ENCODE measurements at places on chromosomes 16 and 17.

DNA sequence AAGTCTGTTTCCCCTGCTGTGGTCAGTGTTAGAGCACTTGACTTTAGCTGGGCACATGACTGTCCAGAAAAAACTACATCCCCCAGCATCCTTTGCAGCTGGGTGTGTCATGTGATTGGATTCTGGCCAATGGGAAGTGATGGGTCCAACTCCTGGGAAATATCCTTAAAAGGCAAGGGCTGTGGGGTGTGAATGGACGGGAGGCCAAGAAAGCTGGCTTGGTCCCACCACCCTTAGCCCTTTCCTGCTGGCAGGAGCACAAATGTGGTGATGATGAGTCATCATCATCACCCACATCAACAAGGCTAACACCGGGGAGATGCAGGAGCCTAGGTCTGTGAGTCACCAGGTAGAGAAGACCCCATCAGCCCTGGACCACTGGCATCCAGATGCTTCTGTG lies 341.7 kb downstream of the C16orf95 start:
- no peak for DNase-seq

DNA sequence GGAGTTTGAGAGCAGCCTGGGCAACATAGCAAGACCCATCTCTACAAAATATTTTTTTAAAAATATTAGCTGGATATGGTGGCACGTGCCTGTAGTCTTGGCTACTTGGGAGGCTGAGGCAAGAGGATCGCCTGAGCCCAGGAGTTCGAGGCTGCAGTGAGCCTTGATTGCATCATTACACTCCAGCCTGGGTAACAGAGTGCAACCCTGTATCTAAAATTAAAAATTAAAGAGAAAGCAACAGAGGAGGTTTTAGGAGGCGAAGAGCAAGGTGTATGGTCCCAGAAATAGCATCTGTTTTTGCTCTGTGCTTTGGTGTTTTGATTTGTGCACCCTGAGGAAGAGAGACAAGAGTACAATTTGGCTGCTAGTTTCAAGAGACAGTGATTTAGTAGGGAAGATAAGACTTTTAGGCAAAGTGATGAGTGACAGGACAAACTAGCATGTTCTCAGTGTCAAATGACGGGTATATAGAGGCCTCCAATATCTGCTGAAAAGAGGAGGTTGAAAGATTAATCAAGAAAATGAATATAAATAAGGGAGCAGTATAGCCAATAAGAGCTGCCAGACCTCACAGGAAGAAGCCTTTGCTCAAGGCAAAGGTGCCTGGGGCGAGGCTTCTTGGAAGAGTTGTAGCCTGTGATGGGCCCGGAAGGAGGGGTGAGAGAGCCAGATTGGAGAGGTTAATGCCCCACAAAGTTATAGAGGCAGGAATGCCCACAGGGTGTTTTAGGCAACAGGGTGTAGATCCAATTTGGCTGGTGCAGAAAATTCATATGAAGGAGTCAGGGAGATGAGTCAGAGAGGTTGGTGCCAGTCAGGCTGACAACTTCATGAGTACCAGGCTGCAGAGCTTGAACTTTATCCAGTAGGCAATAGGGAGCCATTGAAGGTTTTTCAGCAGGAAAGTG lies 11.4 kb downstream of the HLF start:
- no peak for DNase-seq

- no peak for DNase-seq
These were observed 11.8 kb downstream of the SREBF1 start for GRCh38 chr17:17824783-17825614.

GRCh38 chr16:68257251-68257905 lies 6.9 kb upstream of the SLC7A6 start:
- DNase-seq, result peak; percentile 73

- no peak for DNase-seq
These were observed 104.3 kb downstream of the N4BP1 start for GRCh38 chr16:48505705-48506104.

- no peak for DNase-seq
These were observed 456.3 kb upstream of the ERCC4 start for GRCh38 chr16:13463619-13464018.

DNA sequence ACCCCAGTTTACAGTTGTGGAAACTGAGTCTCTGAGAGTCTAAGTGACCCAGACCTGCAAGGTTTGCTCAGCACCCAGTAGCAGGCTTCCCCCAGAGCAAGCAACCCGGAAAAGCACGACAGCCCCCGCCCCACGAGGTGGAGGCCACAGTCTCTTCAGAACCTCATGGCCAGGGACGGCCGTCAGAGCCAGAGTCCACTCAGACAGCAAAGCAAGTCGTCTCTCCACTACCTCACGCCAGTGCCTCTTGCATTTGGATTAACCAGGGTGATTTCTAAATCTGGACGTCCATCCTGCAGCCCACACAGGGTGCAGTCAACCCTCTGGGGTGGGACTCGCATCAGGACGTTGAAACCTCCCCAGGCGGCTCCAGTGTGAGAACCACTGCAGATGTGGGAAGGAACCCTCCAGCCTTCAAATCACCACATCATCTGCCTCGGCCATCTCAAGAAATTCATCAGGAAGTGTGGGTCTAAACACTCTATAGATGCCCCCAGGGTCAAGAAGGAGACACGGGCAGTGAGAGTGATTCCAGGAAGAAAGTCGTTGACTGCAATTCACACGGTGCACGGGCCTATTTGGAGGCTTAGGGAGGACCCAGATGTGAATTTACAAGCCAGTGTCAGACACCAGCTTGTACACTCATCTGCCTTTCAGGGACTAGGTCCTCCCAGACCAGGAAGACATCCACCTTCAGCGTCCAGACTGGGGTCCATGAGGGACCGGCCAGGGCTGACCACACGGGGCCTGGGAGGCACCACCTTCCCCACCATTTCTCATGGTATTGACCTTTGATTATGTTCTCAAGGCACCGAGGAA lies 20.2 kb upstream of the RBFOX3 start:
- peak; percentile 4 for DNase-seq

- no peak for DNase-seq
These were observed 148.4 kb downstream of the RPTOR start for GRCh38 chr17:80692931-80693467.

DNA sequence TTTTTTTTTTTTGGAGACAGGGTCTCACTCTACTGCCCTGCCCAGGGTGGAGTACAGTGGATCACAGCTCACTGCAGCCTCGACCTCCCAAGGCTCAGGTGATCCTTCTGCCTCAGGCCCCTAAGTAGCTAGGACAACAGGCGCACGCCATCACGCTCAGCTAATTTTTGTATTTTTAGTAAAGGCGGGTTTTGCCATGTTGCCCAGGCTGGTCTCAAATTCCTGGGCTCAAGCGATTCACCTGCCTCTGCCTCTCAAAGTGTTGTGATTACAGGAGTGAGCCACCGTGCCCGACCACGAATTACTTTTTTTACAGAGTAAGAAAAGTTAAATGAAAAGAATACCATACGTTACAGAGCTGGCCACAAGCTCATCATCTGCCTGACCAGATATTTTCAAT lies 38.9 kb downstream of the AKAP10 start:
- DNase-seq, result no peak

DNA sequence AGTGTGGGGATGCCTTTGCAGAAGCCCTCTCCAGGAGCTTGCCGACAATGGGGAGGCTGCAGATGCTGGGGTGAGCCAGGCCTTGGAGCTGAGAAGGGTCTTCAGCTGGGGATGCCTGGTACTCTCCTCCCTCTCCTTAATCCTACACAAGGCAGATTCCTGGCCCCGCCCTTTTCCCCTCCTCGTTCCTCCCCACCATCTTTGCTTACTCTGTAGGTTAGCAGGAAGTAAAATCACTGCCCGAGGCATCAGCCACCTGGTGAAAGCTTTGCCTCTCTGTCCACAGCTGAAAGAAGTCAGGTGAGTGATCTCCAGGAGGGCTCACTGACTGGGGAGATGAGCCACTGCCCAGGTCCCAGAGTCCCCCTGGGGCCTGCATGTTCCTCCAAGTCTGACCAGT lies 38.7 kb downstream of the NLRC5 start:
- DNase-seq, result no peak

- DNase-seq, result no peak
These were observed 8.2 kb downstream of the USP22 start for GRCh38 chr17:21034340-21035235.

GRCh38 chr16:53695070-53695469 lies 8.6 kb downstream of the RPGRIP1L start:
- DNase-seq, result no peak

DNA sequence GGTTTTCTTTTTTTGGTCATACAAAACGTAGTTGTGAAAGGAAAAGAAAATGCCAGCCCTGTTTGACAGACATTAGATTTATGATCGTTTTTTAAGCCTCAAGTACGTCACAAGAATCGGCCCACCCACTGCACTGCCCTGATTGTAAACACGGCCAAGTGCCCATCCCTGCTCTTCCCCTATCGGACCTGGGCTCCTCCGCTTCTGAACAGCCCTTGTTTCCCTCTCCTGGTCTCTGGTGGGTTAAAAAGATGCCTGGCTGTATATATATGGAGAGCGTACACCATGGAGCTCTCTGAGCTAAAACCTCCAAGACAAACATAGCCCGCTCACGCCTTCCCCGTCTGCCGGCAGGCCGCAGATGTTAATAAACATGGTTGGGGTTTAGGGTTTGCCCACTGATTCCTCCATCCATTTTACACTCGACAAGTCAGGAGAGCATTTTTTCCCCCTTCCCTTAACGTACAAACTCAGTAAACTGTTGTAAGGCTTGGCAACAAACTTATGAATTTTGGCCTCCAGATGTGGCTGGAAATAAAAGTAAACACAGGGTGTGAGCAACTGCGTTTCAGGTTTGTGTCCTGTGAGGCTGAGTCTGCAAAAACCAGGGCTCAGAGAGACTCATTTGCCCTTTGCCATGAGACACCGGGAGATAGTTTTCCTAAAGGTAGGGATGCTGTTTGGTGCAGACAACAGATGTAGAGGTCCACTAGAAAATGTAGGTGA lies 325.9 kb downstream of the SOX9 start:
- DNase-seq, result no peak

- no peak for DNase-seq
These were observed 584.4 kb upstream of the EEF2KMT start for GRCh38 chr16:5681966-5682365.

- DNase-seq, result no peak
These were observed 592.8 kb upstream of the GOT2 start for GRCh38 chr16:59326955-59327354.

GRCh38 chr16:86626966-86627365 lies 48.6 kb downstream of the FOXL1 start:
- DNase-seq, result no peak

- no peak for DNase-seq
These were observed 26.6 kb upstream of the NLRP1 start for GRCh38 chr17:5610956-5611355.

DNA sequence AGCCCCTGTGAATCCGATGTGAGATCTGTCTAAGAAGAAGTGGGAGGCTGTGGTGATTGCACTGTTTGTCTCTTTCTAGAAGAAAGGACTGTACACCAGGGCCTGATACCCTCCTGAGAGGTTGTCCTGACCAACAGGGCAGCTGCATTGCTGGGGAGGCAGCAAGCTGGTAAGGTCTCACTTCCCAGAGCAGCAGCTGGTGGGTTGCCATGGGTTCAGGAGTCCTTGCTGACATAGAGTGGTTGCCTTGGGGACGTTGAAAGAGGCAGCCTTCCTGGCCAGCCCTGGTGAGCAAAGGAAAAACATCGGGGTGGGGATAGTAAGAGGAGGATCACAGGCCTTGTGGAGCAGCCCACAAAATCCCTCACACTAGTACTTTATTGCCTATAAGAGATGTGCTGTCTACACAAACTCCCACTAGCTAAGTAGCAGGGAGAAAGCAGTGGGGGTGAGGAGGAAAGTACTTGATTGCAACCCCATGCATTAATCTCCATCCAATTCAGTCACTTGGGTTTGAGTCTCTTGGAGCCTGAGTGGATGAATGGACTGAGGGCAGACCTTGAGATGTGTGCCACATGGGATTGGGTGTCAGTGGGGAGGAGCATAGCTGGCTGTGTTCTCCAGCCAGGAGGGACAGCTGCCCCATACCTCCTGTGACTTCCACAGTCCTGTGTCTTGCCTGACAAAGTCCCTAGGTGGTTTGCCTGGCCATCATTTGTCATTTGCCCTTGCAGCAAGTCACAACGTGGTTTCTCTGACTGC lies 143.8 kb upstream of the RPL38 start:
- DNase-seq, result peak; percentile 84

GRCh38 chr16:23469814-23470213 lies 16.8 kb upstream of the COG7 start:
- DNase-seq, result peak; percentile 24

DNA sequence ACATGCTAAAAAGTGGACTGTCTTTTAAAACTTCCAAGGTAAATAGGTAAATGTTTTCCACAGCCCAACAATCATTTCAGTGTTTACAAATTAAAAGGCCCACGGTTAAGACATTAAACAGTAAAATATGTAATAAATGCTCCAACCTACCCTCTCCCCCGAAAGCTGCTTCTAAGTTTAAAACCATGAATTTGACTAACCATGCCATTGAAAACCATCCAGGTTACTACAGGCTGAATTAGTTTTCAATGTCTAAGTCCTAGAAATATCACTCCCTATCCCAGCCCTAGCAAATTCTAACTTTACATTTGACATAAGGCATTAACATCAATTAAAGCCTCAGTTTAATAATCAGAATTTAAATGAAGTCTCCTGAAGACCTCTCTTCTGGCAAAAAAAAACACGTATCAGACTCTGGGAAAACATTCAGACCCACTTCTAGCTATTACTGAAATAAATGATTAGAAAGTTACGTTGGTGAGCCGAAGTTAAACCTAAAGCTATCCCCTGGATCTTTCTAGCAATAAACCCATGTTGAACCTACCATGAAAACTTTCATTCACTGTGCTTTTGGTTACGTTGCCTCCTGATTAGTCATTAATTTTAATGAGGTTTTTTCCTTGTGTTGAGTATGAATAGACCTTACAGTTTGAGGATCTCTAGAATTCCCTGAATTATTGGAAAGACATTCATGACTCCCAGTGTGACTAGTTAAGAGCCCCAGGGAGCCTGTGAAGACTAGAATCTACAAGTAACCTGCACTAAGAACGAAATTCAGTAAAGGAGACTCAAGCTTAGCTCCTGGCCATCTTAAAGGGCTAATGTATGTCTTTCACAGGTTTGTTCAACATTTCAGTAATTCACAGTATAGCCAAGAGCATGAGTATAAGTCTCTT lies 1.7 kb upstream of the POLG2 start:
- no peak for DNase-seq
